ENCODE measurements at places on chromosomes 2 and 18.

DNA sequence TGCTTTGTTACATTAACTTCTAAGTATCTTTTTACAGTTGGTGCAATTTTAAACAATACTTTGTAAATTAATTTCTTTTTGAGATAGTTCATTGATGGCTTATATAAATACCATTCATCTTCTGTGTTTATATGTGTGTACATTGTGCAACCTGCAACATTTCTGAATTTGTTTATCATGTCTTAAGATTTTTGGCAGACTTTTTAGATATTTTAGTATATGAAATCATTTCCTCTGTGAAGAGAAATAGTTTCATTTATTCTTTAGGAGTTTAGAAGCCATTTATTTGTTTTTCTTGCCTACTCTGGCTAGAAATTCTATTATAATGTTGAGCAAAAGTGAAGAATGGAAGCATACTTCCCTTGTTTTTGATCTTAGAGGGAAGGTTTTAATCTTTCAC lies 337.8 kb upstream of the DSEL start:
- DNase-seq, result no peak

- no peak for DNase-seq
Observed at GRCh38 chr2:121089166-121089510, 195.9 kb downstream of the TFCP2L1 start.

- DNase-seq, result no peak
Observed at GRCh38 chr2:219178377-219179175, 501 bp downstream of the RETREG2 start.

DNA sequence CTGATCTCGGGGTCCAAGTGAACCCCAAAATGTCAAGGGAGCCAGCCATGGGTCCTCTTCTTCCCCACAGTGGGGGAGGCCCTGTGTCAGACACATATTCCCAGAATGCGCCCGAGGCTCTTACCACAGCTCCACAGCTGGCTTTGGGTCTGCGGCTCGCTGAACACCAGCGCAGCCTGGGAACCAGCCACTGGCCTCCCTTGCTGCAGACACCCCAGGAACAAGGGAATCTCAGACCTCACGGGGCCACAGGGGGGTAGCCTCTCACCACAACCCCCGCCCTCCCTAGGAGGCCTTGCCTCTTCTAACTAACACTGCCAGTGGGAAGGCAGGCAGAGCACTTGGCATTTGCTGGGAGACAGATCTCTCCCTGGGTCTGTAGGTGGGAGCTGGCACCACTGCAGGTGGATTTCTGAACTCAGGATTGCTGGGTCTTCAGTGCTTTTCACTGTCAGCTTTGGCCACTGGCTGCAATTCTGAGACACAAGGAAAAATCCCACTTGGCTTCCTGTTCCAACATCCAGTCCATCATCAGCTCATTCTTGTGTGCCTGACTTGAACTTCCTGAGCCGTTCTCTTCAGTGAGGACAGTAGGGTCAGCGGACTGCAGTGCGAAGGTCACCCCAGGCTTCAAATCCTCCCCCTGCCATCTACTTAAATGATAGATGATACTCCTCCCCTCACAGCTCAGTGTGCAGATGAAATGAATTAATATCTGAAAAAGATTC lies 128.7 kb downstream of the CAPN13 start:
- DNase-seq, result no peak

GRCh38 chr2:238513346-238513745 lies 86.6 kb downstream of the ASB1 start:
- no peak for DNase-seq

- no peak for DNase-seq
Observed at GRCh38 chr2:120587279-120587996, 148.2 kb upstream of the GLI2 start.

Measured in NCI-H1092 (cell line).